Activated CD8-positive, alpha-beta memory T cell treated with anti-CD3 and anti-CD28 coated beads, Interleukin-2, amount 10 ng/mL, durations not matched to agents 7 days and 5 days (primary cell): ENCODE measurements at places on chromosomes 11 and 22. TPM values are rescaled to one million over a fixed set of nuclear protein-coding genes. Genes with fewer than 3 reads are reported as not detected.

GRCh38 chr22:44188986-44189630 lies 8.4 kb downstream of the PARVG start:
- no peaks in the 10 kb centered on the region for H3K27me3 ChIP-seq
- DNase-seq: no peak
- peaks cover 30% of the 10 kb centered on the region for H3K36me3 ChIP-seq
- peaks cover 44% of the 10 kb centered on the region for H3K4me1 ChIP-seq
- no peak overlapping the region for H3K27ac ChIP-seq

DNA sequence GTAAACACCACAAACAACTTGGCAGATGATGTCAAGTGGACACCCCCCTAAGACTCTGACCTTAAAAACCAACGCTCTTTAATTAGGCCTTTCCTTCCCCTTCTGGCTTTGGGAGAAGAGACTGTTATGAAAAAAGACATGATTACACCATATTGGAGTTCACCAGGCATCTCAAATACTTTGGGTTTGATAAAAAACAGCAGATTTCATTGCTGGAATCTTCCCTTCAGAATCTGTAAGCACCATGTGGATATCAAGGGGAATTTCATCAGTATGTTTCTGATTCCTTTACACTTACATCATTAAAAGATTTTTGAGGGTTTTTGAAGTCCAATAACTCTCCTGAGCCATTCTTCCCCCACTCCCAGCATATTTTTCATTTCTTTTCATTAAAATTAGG lies 85.6 kb downstream of the KIRREL3 start:
- H3K27me3 ChIP-seq: no peaks in the 10 kb centered on the region
- H3K4me3 ChIP-seq: no peak overlapping the region
- H3K36me3 ChIP-seq: no peaks in the 10 kb centered on the region
- no peak overlapping the region for H3K27ac ChIP-seq

- no peak overlapping the region for H3K4me3 ChIP-seq
- H3K27me3 ChIP-seq: peaks cover 10% of the 10 kb centered on the region
- no peak overlapping the region for H3K27ac ChIP-seq
- no peaks in the 10 kb centered on the region for H3K36me3 ChIP-seq
- peaks cover 3% of the 10 kb centered on the region for H3K4me1 ChIP-seq
Measured at GRCh38 chr11:120710354-120711131, 199.0 kb downstream of the GRIK4 start.

GRCh38 chr11:130112071-130112830 lies 42.6 kb downstream of the APLP2 start:
- peaks cover 18% of the 10 kb centered on the region for H3K27me3 ChIP-seq
- no peak overlapping the region for H3K4me3 ChIP-seq
- H3K4me1 ChIP-seq: no peaks in the 10 kb centered on the region
- H3K36me3 ChIP-seq: peaks cover 3% of the 10 kb centered on the region
- H3K27ac ChIP-seq: no peak overlapping the region
- no peak for DNase-seq

The APOA1 gene
- 0.23 TPM for total RNA-seq

The SYT12 gene
- not detected for total RNA-seq

The DUSP8 gene
- 0.50 TPM for total RNA-seq
